ENCODE measurements at places on chromosomes 5 and 9.

GRCh38 chr9:97039514-97039860 lies 545 bp upstream of the CTSV start:
- no peak for DNase-seq

GRCh38 chr9:31336386-31336785 lies 1048.1 kb upstream of the ACO1 start:
- DNase-seq: no peak

DNA sequence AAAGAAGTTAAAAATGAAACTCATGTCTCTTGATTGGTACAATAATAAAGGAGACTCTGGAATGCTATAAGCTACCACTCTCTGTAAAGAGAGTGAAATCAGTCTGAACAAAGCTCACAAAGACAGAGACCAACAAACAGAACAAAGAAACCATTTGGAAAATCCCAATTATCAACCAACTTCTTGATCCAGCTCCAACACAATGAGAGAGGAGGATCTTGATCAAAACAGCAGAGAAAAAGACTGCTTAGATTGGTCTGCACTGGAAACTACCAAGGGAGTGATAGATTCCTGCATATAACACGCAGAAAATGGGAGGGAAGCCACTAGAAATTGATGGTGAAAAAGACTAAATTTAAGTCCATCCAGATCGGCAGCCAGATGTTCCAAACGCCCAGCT lies 23.1 kb upstream of the RNF38 start:
- no peak for DNase-seq

GRCh38 chr9:69380811-69381210 lies 55.8 kb downstream of the ENTREP1 start:
- DNase-seq: no peak

DNA sequence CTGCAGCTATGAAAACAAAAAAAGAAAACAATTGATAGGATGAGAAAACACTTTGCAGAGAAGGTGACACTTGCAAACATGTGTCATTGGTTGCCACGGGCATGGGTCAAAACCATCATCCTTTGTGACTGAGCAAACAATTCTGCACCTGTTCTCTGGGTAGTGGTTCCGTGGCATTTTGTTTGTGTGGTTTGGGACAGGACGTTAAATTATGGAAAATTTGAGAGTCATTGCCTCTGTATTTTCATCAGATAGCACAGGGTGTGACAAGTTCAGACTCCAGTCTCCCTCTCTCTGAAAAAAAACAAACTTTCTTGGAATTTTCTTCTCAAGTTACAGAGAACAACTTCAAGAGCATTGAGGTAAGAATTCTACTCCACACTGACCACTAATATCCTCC lies 113.4 kb upstream of the HMHB1 start:
- no peak for DNase-seq

All from activated naive CD4-positive, alpha-beta T cell (primary cell).